Mammary microvascular endothelial cell (primary cell): ENCODE measurements at places on chromosomes 16 and 17. TPM values are rescaled to one million over a fixed set of nuclear protein-coding genes. Genes with fewer than 3 reads are reported as not detected.

Gene NACA2
- total RNA-seq: not detected in 2 replicates

Gene NPTX1
- 0.15 and 0.33 TPM in 2 replicates for total RNA-seq

Gene RAC3
- 15.5 and 16.5 TPM in 2 replicates for total RNA-seq

Gene LAT
- 2.4 and 2.7 TPM in 2 replicates for total RNA-seq

Gene C17orf50
- total RNA-seq: not detected in 2 replicates

Gene KCNJ18
- total RNA-seq: not detected in 2 replicates

Gene KRTAP9-4
- total RNA-seq: not detected in 2 replicates

Gene DNAAF8
- 0.27 TPM in 1 of 2 replicates, not detected in the other for total RNA-seq

Gene CDC42EP4
- total RNA-seq: 64.9 and 74.6 TPM in 2 replicates

Gene KREMEN2
- total RNA-seq: not detected in 2 replicates

Gene CDRT15
- total RNA-seq: not detected in 2 replicates

Gene CCL5
- total RNA-seq: 4.7 and 5.0 TPM in 2 replicates

Gene CDH1
- total RNA-seq: not detected in 2 replicates

Gene NOS2
- 0.05 and 0.07 TPM in 2 replicates for total RNA-seq

Gene LDHD
- total RNA-seq: 0.34 and 0.40 TPM in 2 replicates

Gene HS3ST3A1
- total RNA-seq: 0.07 TPM in 1 of 2 replicates, not detected in the other

Gene USP43
- total RNA-seq: 0.07 and 0.10 TPM in 2 replicates

Gene CCL23
- total RNA-seq: not detected in 2 replicates

Gene MT1M
- total RNA-seq: 4.3 and 13.9 TPM in 2 replicates

Gene AXIN2
- total RNA-seq: 0.27 and 1.2 TPM in 2 replicates

Gene MAP2K4
- total RNA-seq: 15.2 and 18.6 TPM in 2 replicates

Gene BIRC5
- 68.9 and 105 TPM in 2 replicates for total RNA-seq

Gene PNMT
- total RNA-seq: 0.20 TPM in 1 of 2 replicates, not detected in the other

Gene TBX4
- not detected in 2 replicates for total RNA-seq

Gene PRSS53
- 1.2 and 1.5 TPM in 2 replicates for total RNA-seq

Gene SKAP1
- total RNA-seq: 0.07 and 0.69 TPM in 2 replicates

Gene C1QL1
- total RNA-seq: 0.93 TPM in 1 of 2 replicates, not detected in the other

Gene NPIPB2
- total RNA-seq: 0.30 and 0.60 TPM in 2 replicates

Gene CDT1
- total RNA-seq: 14.2 and 27.4 TPM in 2 replicates

Gene TBC1D16
- total RNA-seq: 20.8 and 21.0 TPM in 2 replicates

Gene EVPLL
- not detected in 2 replicates for total RNA-seq

Gene ANKRD40CL
- total RNA-seq: not detected in 2 replicates

Gene MT3
- total RNA-seq: not detected in 2 replicates

Gene MFSD6L
- not detected in 2 replicates for total RNA-seq

Gene CHD9
- total RNA-seq: 23.4 and 30.9 TPM in 2 replicates

Gene PDE6G
- 0.20 and 0.25 TPM in 2 replicates for total RNA-seq

Gene CFAP52
- not detected in 2 replicates for total RNA-seq

Gene MT1E
- 230 and 306 TPM in 2 replicates for total RNA-seq

Gene DDX42
- 33.0 and 35.4 TPM in 2 replicates for total RNA-seq

Gene CSH1
- total RNA-seq: not detected in 2 replicates

Gene TBC1D3I
- not detected in 2 replicates for total RNA-seq

Gene NPIPB13
- 0.10 and 0.27 TPM in 2 replicates for total RNA-seq

Gene TTLL6
- total RNA-seq: not detected in 2 replicates
